ENCODE measurements at places on chromosomes 1 and 21.

- DNase-seq = peak; percentile 52
Measured at GRCh38 chr21:38669186-38669585, 136.5 kb upstream of the ETS2 start.

DNA sequence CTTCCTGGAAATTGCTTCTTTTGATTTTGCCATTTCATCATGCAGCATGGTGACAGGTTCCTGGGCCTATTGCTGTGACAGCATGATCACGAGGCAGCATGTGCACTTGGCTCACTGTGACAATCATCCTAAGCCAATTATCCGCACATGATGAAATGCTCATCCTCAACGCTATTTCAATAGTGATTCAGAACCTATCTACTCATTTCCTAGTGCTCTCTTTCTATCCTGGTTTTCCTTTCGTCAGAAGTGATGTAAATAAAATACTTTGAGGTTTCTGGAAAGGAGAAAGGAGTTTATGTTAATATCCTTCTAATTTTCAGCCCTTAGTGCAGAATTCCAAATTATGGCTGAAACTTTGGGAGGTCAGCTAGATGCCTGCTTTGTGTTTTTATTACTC is 110.6 kb upstream of the ADAMTS5 start:
- no peak for DNase-seq

DNA sequence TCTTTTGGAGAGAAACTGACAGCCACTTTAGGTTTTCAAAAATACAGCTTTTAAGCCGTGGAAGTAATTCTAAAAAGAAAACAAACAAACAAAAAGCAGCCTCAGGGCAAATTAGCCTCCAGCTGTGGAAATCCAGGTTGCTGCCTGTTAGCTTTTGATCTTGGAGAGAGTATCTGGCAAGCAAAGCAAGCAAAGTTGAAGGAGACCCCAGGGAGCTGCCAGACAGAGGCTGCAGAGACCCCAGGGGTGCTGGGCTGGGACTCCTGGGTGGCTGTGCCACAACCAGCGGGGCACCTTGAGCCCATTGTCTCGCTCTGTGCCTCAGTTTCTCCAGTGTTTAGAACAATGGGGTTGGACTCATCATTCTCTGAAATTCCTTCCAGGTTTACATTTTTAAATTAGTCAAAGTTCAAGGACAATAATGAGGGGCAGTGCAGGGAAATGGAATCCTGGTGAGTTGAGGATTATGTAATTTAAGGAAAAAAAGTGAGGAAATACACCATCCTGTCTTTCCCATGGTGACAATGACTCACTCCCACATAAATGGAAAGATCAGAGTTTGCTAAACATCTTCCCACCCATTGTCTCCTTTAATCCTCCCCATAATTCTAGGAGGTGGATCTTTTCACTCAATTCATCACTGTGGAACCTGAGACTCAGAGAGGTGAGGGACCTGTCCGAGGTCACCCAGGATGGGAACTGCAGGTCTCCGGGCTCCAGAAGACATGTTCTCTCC is 480.5 kb downstream of the MATN1 start:
- DNase-seq = no peak

DNA sequence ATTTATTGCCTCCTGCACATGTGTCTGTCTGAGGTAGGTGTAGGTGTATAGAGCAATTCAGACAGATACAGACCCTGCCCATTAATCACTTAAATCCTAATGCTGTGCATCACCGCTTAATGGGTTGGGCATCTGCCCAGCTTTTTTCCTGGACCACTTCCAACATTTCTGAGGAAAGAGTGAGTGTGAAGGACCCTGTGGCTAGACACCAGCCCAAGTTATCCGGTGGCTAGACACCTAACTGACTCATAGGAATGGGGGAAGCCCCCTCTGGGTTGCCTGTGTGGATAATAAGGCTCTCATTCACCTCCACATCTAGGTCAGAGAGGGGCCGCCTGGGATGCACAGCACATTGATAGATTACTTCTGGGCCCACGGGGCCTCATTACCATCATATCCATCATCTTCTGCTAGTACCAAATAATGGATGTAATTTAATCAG is 121.1 kb upstream of the RAVER2 start:
- DNase-seq = peak; percentile 94

- peak; percentile 59 for DNase-seq
Measured at GRCh38 chr1:160542303-160542945, 19.4 kb upstream of the SLAMF6 start.

DNA sequence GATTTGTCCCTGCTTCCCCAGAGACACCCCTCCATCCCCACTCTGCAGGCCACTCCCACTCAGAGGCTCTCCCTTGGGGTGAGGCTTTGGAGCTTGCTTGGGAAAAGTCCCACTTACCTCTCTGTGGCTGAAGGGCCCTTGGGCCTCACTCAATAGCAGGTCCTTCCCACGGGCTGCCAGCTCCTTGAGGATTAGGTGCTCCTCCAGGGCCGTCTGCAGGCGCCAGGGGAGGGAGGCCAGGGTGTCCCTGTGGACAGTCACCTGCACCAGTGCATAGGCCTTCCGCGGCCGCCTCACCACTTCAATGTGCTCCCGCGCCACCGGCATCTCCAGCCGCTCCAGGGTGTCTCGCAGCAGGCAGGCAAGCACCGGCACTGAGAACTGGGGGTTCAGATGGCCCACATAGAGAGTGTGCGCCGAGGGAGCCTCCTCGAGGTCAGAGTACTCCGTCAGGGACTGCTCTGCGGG is 1.4 kb downstream of the SLFNL1 start:
- no peak for DNase-seq

DNA sequence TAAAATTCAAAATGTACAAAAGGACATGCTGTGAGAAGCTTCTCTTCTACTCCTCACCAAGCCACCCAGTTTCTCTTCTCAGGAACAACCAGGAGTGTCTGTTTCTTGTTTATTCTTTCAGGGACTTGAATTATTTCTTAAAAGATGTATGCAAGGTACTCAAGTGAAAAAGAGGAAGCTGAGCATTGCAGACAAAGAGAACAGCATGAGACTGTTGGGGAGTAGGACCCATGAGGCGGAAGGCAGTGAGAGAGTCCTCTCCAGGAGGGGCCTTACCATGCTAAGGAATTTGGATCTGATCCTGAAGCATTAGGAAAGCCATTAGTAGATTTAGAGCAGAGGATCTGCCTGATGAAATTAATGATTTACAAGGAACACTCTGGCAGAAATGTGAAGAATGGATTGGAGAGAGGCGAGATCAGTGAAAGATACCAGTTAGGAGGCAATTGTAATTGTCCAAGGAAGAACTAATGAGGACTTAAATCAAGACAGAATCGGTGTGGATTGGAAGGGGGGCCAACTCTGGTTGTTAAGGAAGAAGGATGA is 14.7 kb upstream of the SSX2IP start:
- no peak for DNase-seq

DNA sequence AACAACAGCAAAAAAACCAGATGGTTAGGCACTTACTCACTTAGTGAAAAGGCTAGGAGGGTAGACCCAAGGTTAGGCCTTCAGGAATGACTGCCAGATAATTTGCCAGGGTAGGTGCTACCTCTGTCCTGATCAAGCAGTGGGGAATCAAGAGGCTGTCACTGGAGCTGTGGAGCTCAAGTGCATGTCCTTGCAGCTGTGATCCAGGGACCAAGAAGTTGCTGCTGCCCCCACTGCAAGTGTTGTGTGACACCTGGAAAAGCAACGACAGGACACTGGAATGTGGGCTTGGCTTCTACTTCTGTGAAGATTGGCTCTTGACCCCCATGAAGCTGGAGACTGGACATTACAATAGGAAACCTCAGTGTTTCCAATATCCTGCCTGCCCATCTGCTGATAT is 72.1 kb downstream of the PEX14 start:
- DNase-seq = no peak

DNA sequence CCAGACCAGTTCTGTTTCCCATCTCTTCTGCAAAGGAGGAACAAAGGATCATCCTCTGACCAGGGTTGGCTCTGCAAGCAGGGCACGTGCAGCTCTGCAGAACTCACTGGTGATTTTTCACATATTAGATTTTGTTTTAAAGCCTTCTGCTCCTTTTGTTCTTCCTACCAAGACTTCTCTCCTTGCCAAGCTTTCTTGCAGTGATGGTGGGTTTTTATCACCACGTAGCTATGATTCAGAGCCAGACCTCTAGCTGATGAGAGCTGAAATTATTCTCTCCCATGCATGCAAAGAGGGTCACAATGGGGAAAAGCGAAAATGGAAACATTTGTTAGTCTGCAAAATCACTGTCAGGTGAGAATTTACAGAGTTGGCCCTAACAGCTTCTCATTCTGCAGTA is 225.2 kb downstream of the KCNH1 start:
- DNase-seq = no peak
